ENCODE measurements at places on chromosomes 16 and 17.

GRCh38 chr16:3576211-3576610, 992 bp downstream of the NLRC3 start:
- DNase-seq: no peak

DNA sequence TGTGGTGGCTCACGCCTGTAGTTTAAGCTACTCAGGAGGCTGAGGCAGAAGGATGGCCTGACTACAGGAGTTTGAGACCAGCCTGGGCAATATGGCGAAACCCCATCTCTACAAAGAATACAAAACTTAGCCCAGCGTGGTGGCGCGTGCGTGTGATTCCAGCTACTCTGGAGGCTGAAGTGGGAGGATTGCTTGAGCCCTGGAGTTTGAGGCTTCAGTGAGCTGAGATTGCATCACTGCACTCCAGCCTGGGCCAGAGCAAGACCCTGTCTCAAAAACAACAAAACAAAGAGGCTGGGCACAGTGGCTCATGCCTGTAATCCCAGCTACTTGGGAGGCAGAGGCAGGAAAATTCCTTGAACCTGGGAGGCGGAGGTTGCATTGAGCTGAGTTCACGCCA, 7.0 kb upstream of the CSNK1D start:
- no peak for DNase-seq

DNA sequence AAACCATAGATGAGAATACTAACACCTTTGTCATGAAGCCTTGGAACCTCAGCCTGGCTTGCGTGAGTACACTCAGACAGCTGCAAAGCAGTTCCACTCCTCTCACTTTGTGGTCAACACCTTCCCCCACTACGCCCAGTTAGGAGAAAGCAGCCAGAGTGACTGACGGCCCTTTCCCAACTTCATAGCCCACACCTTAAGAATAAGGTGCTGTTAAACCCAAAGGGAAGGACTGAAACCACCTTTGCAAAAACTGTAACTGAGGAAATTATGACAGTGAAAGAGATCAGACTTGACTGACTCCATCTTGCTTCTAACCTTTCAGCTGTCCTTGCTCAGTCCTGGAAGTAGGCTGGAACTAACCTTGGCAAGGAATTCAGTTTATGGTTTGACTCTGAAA, 13.7 kb downstream of the N4BP1 start:
- DNase-seq: no peak

DNA sequence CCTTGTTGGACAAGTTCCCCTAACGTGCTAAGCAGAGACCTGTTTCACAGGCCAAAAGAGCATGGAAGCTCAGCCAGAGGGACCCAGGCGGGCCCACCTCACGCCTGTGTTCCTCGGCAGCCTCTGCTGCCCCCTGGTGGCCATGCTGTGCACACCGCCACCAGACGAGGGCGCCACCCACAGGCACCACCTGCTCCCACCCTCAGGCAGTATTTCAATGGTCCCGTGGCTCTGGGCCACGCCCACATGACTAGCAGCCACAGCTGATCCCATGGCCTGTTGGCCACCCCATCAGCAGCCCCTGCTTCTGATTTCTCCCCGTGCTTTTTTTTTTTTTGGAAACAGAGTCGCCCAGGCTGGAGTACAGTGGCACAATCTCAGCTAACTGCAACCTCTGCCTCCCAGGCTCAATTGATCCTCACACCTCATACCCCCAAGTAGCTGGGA, 18.9 kb downstream of the MPG start:
- peak; percentile 77 for DNase-seq

DNA sequence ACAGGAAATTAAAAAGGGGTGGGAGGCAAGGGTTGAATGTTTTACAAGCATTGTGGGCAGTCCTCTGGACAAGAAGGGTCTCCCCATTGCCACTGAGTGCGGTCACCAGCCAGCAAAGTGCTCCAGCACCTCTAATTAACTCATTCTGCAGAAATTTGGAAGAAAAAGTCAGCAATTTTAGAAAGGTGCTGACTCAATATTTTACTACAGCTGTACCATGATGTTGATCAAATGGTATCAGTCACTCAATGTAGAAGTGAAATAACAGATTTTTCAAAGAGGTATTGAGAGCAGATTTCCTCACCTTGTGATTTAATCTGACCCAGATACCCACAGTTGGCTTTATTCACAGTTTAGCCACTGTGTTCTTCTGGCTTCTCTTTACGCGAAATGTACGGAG, 96.7 kb downstream of the PMP22 start:
- no peak for DNase-seq

GRCh38 chr17:48492401-48493298, 38.2 kb downstream of the HOXB1 start:
- peak; percentile 49 for DNase-seq

GRCh38 chr16:27347930-27348685, 34.3 kb downstream of the IL4R start:
- DNase-seq: no peak

DNA sequence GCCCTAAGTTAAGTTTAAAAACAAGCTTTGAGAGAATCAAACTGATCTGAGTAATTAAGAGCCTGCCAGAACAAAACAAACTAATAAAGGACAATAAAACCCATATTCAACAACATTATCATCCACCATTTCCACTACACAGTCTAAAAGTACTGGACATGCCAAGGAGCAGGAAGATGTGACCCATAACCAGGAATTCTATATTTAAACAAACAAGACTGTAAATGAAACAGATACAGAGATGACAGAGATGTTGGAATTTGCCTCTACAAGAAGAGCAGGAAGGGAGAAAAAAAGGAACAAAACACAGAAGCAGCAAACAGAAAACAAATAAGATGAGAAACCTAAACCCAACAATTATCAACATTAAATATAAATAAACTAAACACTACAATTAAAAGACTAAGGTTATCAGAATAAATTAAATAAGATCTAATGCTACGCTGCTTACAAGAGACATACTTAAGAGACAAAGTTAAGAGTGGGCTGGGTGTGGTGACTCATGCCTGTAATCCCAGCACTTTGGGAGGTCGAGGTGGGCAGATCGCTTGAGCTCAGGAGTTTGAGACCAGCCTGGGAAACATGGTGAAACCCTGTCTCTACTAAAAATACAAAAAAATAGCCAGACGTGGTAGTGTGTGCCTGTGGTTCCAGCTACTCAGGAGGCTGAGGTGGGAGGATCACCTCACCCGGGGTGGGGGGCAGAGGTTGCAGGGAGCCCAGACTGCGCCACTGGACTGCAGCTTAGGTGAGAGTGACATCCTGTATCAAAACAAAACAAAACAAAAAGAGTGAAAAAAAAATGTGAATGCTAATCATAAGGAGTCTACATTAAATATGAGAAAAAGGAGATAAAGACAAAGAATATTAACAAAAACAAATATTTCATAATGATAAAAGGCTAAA, 50.6 kb downstream of the CREBBP start:
- DNase-seq: no peak

DNA sequence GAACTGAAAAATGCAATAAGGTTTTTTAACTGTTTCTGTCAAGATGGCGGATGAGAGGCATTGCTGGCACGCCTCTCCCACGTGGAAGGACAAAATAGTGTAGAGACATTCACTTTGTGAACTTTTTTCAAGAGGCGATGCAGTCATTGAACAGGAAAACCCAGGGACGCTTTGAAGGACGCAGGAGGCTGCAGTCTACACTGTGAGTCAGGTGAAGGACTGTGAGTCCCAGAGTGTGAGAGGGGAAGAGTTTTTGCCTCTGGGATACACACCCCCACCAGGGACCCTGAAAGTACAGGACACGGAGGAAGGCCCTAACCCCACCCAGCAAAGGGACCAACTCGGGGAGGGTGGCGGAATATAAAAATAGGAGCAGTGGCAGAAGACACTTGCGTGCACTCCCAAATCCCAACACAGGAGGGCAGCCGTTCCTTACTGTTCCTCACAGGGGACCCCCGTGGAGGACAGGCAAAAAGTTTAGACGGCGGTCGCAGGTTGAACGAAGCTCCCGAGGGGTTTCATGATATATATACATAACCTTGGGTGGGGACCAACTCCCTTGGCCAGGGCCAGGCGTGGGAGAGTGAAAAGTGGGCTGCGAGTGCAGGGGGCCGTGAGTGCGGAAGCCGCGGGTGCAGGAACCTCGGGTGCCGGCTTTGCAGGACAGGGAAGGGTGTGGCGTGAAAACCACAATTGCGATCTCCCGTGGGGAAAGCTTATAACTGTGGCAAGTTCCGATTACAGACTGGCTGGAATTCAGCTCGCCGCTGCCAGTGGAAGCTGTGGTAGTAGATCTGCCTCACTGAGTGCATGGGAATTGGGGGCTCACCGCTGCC, 82.0 kb upstream of the ALOX12 start:
- DNase-seq: peak; percentile 49

GRCh38 chr16:55035956-55036355, 105.3 kb downstream of the IRX5 start:
- DNase-seq: no peak

- DNase-seq: peak; percentile 47
Observed at GRCh38 chr17:58577696-58578095, 63.3 kb upstream of the MTMR4 start.

- no peak for DNase-seq
Observed at GRCh38 chr17:33330877-33331276, 37.8 kb upstream of the ASIC2 start.

GRCh38 chr17:59829217-59830006, 63.3 kb downstream of the TUBD1 start:
- no peak for DNase-seq

DNA sequence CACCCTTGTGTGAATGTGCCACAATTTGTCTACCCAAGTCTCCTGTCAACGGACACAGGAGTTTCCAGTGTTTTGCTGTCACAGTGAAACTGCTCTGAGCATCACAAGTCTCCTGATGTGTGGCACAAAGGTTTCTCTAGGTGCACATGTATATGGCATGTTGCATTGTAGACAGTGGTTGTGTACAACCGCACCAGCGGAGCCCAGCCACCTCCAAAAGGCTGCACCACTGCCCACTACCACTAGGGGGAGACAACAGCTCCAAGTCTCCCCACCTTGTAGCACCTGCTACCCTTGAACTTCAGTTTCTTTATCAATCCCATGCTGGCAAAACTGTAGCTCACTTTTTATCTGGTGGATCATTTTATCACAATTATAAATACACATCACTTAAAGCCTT, 95.5 kb upstream of the ZNF469 start:
- DNase-seq: no peak

Data from stimulated activated CD4-positive, alpha-beta T cell treated with anti-CD3 and anti-CD28 coated beads, TNF-alpha, amount 100 ng/mL, for 4 hours (primary cell).